ENCODE measurements at places on chromosomes 6 and 20.

DNA sequence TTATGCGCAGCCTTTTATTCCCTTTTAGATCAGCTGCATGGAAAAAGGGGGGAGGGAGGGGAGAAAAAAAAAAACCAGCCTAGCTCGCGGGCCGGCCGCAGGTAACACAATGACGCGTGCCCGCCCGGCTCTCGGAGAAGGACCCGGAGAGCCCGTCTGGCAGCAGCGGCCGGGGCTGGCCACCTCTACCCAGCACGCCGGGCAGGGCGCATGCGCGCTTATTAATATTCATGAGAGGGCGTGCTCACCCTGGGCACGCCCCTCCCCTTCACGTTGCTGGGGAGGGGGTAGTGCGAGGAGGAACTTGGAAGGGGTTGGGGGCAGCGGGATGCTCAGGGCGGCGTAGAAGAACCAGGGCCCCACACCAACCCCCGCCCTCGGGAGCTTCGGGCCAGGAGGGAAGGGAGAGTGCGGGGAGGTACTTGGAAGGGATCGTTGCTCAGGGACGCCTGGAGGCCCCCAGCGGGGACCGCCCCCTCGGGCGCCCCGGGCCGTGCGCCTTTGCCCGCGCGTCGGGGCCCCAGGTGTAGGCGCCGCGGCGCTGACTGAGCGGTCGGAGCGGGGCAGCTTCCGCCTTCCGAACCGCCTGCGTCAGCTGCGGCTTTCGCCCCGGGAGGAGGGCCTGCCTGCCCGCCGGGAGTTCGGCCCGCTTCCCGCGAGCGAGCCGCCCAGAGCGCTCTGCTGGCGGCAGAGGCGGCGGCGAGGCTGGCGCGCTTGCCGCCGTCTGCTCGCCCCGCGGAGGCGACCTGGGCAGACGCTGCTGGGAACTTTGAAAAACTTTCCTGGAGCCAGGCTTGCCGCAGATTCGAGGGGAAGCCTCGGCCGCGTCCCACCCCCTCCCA is at the start of gene JAG1:
Gene JAG1, minus strand, starts transcription at position 158 of the 842 bp plus-strand sequence. CDS start 469 bp downstream, outside the sequence.
- peak; percentile 97 for DNase-seq

GRCh38 chr20:34547844-34548613 is 10.5 kb upstream of the MAP1LC3A start:
- no peak for DNase-seq

- DNase-seq, result no peak
These were observed 454.8 kb downstream of the PHF3 start for GRCh38 chr6:64090352-64090751.

- peak; percentile 69 for DNase-seq
These were observed 19.4 kb downstream of the TMEM200A start for GRCh38 chr6:130385064-130385695.
